NCI-H1417 treated with DMSO at 0.1 percent for 48 hours (cell line): ENCODE measurements at places on chromosomes 13 and 19.

- no peak for DNase-seq
Observed at GRCh38 chr13:44198826-44199225, 174.8 kb upstream of the SERP2 start.

GRCh38 chr19:57572415-57572947 is 6.2 kb downstream of the ZNF416 start:
- no peak for DNase-seq

DNA sequence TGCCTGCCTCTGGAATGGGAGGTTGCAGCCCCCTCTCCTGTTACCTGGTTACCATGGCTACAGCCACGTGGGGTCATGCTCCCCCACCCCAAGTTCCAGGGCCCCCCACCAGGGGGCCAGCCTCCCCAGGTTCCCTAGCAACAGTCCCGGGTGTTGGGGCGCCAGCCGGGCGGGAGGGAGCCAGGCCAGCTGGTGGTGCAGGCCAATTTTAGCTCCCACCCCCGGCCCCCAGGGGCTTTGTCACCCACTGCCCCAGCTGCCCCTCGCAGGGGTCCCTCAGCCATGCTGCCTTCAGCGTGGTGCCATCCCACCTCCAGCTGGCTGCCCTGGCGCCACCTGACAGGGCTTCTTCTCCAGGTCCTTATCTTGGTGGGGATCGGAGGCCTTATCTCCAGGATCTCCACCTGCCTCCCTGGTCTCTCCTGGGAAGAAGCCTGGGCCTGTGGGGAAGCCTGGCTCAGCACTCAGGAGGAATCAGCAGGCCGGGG is 3.0 kb downstream of the MARK4 start:
- DNase-seq: no peak

DNA sequence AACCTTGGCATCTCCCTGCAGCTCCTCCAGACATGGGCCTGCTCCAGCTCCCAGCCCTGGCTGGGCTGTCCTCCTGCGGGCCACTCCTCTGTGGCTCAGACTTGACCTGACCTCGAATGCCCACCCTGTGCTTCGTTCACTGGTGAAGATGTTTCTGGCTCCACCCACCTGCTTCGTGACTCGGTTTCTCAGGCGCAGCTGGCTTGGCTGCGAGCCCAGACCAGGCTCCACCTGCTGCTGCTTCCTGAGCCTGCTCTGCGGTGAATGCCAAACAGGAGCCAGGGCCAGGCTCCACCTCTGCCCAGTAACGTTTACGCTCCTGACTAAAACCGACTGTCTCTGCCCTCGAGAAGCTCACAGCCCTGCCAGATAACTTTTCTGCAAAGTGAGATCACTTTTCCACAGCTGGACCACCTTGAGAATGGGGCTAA is 8.9 kb upstream of the RSPH6A start:
- no peak for DNase-seq

DNA sequence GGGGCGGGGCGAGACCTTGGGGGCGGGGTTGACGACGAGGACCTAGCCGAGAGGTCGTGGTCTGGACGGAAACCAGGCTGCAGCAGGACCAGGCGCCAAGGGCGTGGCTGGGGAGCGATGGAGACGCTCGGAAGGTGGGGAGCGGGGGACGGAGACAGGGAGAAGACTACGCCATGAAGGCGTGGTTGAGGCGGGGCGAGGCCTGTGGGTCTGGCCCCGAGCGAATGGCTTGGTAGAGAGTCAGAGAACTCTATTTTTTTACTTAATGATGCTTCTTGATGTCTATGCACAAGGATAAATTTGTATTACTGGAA is 674 bp upstream of the FBXL12 start:
- no peak for DNase-seq

- no peak for DNase-seq
Observed at GRCh38 chr13:99231721-99232120, 26.5 kb downstream of the GPR18 start.

DNA sequence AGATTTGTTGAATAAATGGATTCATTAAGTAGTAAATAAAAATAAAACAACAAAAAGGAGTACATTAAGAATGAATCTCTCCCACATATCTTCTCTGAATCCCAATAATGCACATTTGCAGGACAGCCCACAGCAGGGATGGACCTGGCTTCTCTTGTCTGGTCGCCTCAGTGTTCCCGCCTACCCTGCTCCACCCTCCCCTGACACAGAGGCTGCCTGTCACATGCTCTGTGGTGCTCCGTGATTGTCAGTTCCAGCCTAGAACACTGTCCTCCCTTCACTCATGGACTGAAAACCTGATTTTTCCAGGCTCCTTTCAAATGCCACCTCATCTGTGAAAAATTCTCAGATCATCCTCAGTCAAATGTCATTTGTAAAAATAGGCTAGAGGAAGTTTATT is 94.5 kb upstream of the GPR12 start:
- no peak for DNase-seq

GRCh38 chr19:49746206-49746958 is 16.7 kb downstream of the TSKS start:
- no peak for DNase-seq

DNA sequence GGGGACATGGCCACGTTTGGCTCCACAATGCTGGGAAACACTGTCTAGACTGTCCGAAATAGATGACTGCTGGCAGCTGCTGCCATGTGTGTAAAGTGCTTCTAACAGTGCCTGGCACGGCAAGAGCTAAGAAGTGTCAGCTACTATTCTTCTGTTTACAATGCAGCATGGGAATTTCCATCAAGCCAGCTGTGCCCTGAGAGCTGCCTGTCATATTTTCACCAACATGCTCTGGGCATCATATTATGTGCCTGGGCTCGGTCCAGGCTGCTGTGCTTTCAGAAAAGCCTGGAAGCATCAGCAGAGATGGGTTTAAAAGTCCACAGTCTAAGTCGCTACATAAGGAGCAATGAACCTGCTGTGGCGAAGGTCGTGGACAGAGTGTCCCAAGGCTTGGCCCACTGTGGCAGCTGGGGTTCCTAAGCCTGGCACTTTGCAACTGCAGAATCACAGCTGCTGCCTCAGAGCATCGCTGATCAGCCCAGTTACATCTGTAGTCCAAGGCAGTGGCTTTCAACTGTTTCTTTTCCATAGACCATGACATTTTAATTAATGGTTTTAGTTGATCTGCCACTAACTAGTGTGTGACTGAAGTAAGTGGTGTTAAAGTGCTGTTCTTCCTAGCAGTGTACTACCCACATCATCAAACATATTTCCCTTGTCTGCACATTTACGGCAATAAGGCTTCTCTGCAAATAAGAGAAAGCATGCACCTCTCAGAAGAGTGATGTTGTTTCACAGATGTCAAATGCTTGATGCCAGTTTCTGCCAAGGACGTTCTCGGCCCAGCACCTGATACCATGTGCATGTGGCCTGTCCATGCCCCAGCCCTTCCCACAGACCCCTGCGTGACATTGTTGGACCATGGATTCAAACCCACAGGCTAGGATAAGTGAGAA is 95.7 kb upstream of the C1QTNF9B start:
- no peak for DNase-seq

DNA sequence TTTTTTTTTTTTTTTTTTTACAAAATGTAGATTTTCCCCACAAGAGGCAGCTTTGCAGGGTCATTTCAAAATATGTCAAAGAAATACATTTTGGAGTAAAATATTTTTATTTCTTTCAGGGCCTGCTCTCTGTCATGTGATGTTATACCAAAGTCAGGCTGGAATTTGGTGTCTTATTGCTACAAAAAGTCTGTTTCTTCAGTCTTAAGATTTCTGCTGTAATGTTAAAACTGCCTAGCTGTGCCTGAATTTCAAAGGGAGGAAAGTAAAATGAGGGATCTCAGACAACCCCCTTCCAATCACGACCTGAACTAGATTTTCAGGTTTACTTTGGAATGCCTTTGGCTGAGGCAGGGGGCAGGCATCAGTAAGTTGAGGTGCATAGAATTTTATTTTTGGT is 12.8 kb upstream of the GTF2F2 start:
- no peak for DNase-seq

DNA sequence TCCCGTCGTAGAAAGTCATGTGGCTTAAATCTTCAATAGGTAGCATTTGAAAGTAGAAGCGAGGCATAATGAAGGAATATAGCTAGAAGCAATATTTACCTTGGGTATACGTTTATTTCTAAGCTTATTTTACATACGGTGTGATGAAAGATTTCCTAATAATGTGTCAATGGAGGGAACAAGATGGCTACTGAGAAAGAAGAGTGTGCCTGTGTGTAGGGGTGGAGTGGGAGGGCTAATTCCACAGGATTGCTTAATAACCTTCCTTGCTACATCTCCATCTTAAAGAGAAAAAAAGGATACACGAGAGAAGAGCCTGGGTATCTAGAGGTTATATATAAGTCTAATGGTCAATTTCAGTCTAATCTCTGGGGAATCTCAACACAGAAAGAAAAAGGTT is 2.0 kb downstream of the SPART start:
- DNase-seq: no peak

GRCh38 chr13:30114571-30115256 is 192.6 kb downstream of the KATNAL1 start:
- no peak for DNase-seq

- no peak for DNase-seq
Observed at GRCh38 chr19:2014731-2015607, 545 bp downstream of the BTBD2 start.

DNA sequence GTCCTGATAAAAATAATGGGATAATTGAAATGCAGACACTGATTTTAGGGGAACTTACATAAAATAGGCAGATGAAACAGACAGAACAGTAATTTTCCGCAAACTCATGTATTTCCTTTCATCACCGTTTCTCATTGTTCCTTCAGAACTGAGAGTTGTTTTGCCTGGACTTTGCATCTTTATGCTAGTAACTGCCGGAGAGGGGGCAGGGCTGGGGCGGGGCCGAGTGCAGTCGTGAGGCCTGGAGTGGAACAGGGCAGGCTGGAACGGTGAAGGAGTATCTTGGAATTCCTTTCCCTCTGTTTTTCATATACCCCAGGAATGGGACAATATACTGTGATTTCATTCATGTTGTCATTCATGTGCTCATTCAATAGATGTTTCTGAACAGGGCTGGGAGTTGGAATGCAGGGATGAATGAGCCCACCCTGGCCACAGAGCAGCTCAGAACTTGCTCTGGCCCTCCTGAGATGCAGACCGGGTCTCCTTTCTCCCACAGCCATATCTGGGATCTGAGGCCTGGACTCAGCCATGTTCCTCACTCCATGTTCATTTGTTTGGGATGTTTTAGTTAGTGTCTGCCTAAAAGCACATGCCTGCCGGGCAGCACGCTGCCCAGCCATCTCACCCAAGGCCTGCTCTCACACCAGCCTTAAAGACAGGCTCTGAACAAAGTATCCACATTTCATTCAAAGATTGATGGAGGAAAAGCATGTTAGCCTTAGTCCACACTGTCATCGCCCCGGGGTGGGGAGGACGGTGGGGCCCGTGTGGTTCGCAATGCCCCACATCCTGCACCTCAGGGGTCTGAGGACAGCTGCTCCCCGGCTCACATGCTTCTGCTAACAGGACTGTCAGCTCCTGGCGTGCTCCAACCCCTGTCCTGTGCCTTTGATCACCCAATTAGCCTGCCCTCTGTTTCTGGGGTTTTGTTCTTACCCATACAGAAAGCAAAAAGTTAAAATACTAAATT is 92.9 kb downstream of the SOX1 start:
- DNase-seq: no peak

- no peak for DNase-seq
Observed at GRCh38 chr19:8120636-8121480, 28.5 kb downstream of the FBN3 start.
